ENCODE measurements at places on chromosomes 7 and 10.

GRCh38 chr7:37357637-37357996 is 91.0 kb downstream of the ELMO1 start:
- DNase-seq: no peak

- no peak for DNase-seq
Observed at GRCh38 chr7:129513546-129513945, 11.2 kb downstream of the SMKR1 start.

DNA sequence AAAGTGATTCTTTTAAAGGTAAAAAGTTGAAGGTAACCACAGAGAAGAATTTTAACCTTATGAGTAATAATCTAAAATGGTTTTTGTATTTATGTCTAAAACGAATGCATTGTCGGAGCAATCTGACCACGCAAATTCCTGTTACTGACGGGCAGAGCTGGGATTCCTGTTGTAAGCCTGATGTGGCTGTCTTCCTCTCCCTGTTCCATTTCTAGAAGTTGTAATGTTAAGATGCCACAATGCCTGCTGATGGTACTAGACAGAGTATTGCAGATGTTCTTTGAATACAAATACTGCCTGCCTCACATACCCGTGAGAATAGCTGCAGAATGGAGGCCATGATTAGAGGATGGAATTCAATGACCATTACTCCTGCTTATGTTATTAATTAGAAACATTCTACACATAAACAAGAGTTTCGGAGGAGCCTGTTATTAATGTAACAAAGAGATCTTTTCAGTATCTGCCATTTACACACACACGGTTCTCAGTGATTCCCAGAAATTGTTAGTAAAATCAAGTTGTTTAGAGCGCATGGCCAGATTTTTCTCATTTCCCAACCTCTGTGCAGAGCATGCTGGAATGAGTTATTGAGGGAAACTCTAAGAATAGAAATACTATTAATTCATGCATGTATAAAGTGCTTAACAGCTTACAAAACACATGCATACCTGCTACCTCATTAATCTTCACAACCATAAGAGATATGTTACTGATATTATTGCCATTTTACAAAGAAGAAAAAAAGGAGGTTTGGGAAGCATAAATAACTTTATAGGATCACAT is 196.8 kb downstream of the PTN start:
- no peak for DNase-seq

GRCh38 chr7:101903515-101903868 is 86.1 kb downstream of the CUX1 start:
- no peak for DNase-seq

DNA sequence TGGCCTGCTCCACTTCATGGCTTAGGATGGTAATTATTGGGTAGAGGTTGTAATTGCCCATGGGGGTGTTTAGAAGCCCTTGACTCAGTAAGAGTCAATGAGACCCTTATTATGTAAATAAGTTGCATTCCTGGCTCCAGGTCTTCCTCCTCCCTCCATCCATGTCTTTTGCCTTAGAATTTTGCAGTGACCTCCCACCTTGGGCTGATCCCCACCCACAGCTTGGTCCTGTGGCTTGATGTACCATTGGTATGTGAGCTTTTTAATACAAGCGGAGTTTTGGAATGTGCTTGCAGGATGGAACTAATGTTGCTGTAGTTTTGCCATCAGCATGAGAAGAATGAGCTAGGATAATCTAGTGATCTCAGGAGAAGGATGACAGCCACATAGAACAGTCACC is 73.2 kb upstream of the DGKI start:
- no peak for DNase-seq

DNA sequence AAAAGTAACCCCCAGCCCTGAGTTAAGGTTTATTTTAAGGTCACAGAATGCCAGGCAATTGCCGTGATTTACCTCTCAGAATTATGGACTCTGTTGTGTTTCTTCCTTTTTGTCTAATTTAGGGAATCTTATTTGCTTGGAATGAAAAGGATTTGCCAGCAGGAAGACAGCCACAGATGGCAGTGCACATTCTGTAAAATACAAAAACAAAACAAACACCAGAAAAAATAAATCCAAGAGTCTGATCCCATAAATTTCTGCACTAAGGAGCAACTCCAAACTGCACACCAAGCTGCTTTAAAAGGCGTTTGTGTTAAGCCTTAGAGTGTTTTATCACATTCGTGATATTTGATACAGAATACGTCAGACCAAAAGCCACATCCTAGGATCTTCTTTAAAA is 199.0 kb upstream of the C7orf33 start:
- DNase-seq: no peak

DNA sequence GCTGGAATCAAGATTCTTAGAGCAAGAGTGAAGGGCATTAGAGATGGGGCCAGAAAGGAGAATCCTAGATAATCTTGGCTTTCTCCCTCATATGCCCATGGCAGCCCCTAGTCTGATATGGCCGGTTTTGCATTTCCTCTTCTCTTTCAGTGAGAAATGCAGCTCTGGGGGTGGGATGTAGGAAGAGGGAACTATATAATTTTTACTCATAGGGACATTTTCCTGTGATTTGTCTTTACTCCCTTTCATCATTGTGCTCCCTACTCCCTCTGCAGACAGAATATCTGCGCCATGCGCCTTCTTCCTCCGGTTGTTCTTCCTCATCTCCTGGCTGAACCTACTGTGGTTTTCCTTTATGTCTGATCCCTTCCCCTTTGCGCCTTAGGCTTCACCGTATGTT is 16.8 kb upstream of the CHCHD1 start:
- no peak for DNase-seq

- DNase-seq: no peak
Observed at GRCh38 chr10:124547647-124548168, 86.1 kb downstream of the LHPP start.

DNA sequence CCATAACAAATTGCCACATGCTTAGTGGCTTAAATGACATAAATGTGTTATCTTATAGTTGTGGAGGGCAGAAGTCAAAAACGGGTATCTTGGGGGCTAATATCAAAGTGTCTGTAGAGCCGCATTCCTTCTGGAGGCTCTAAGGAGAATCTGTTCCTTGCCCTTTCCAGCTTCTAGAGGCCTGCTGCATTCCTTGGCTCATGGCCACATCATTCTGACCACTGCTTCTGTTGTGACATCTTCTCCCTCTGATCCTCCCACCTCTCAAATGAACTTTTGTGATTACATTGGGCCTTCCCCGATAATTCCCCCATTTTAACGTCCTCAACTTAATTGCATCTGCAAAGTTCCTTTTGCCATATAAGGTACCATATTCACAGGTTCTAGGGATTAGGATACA is 76.1 kb downstream of the CYP26A1 start:
- no peak for DNase-seq

- DNase-seq: peak; percentile 4
Observed at GRCh38 chr7:77989981-77990566, 191.5 kb downstream of the PHTF2 start.

Measured in stimulated activated CD4-positive, alpha-beta T cell treated with anti-CD3 and anti-CD28 coated beads, Interleukin-12 subunit alpha, Interleukin-12 subunit beta, amount 100 ng/mL, for 48 hours (primary cell).